ENCODE measurements at places on chromosomes 6 and 20.

GRCh38 chr20:37542281-37542680, 14.6 kb upstream of the BLCAP start:
- no peak for DNase-seq

DNA sequence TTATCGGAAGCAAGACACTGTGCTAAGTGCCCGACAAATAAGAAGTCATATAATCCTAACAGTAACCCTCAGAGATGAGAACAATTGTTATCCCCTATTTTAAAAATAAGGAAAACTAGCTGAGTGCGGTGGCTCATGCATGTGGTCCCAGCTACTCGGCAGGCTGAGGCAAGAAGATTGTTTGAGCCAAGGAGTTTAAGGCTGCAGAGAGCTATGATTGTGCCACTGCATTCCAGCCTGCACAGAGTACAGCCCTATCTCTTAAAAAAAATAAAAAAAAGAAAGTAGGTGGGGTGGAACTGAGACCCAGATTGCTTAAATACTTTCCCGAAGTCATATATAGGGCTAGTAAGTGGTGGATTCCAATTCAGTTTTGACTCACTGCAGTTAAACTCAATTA, 84.7 kb downstream of the UST start:
- DNase-seq = no peak

DNA sequence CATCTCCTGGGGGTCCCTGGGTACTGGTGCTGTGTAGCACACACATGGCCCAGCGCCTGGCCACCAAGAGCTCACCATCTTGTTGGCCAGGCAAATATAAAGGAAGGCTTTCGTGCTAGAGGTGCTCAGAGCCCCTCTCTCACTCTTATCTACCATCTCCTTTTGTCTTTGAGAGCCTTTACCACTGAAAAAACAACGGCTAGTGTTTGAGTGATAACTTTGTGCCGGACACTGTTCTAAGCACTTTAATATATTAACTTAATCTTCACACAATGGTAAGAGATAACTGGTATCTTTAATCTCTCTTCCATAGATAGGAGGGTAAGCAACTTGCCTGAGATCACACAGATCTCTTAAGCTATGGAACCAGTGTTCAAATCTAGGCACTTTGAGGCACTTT, 21.5 kb upstream of the ARHGAP18 start:
- no peak for DNase-seq

GRCh38 chr6:26514984-26515383, 14.9 kb downstream of the BTN1A1 start:
- DNase-seq = no peak

DNA sequence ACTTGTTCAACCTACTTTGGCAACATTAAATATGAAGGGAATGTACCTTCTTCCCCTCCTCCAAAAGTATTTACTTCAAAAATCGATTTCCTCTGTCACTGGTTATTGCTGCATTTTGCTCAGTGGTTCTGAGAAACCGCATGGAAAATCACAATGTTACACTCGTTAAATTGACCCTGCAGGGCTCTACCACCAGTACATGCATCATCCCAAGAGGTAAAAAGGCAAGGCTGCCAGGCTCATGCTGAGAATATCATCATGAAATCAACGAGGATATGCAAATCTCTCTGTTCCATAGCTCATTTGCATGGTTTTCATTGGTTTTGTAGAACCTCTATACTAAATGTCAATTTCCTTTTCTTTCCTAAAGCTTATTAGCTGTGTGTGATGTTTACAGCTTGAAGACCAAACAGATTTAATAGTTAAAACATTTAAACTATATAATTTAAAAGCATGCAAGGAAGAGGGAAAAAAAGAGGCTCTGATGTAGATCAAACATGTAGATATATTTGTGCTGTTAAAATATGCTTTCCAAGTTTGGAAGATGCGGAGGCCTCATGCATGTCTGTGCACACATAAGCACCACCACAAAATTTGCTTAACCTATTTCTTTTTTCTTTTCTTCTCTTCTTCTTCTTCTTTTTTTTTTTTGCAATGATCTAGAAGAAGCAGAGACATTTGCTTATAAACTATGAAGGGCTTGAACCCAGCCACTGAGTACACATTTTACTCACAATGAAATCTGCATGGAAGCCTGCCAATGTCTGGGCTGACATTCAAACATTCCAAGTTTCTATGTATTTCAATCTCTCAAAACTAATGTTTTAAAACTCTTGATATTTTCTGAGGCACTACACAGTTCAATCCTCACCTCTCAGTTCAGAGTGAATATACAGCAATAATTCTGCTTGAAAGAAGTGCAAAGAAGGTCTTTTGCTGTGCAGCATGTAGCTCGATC, 194.0 kb downstream of the GMPR start:
- DNase-seq = peak; percentile 58

- DNase-seq = peak; percentile 88
Measured at GRCh38 chr6:28104392-28105244, 19.8 kb upstream of the ZSCAN16 start.

DNA sequence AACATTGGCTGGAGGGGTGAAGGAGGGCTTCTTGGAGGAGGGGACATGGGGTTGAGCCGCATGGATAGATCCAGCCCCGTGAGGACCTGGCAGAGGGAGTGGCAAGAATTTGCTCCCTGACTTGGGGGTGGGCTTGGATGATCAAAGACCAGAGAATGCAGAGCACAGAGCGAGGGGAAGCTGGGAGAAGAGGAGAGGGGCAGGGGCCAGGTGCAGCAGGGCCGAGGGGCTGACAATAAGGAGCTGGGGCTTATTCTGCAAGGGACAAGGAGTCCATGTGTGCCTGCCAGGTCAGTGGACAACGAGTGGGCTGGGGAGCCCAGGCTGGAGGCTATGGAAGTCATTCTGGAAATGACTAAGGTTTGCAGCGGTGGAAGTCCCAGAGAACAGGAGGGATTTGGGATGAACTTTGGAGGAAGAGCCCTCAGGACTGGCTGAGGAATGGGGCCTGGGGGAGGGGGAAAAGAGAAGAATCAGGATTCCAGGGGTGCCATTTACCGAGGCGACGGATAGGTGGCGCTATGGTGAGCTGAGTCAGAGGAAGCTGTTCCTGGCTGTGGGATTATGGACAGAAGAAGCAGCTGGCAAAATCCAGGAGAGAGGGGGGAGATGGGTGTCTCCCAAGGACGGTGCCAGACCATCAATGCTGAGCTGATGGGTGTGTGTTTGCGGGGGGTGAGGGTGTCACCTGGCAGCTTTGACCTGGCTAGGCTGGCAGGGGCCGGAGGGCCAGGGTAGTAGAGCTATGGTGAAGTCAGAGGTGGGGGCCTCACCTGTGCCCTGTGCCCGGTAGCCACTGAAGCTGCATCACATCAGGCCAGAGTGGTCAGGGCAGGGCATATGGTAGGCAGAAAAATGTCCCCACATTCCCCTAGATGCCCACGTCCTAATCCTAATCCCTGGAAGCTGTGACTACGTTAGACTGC, 7.8 kb downstream of the KCNG1 start:
- DNase-seq = peak; percentile 66

DNA sequence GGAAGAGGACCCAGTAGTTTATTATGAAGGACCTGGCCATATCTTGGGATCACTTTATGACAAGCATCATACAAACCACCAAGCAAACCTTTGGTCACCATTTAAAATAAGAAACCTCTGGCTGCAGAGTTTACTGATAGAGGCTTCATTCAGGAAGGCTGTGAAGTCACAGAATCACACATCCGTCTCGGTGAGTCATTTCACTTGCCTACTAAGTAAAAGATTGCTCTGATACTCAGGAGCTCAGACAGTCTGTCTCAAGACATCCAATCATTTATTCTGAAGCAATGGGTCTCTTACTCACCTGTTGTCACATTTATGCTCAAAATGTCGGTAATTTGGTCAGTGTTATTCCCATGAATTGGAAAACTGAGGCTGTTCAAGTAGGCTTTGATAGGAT, 33.7 kb downstream of the ADGRF5 start:
- DNase-seq = no peak

GRCh38 chr6:91442342-91442741, 855.5 kb upstream of the MAP3K7 start:
- no peak for DNase-seq

- DNase-seq = no peak
Measured at GRCh38 chr6:235763-236360, 56.4 kb upstream of the DUSP22 start.

GRCh38 chr20:35878113-35878625, 76.1 kb downstream of the SCAND1 start:
- no peak for DNase-seq

DNA sequence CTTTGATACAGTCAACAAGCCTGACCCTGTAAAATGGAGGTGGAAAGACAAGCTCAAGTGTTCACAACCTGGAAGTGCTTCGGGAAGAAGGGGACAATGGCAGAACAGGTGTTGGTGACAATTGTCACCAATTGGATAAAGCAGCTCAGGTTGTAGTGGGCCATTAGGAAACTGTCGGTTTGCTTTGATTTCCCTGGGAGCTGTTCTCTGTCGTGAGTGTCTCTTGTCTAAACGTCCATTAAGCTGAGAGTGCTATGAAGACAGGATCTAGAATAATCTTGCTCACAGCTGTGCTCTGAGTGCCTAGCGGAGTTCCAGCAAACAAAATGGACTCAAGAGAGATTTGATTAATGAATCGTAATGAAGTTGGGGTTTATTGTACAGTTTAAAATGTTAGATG, 15.0 kb downstream of the CCR6 start:
- no peak for DNase-seq

- no peak for DNase-seq
Measured at GRCh38 chr6:129911732-129912131, 50.6 kb upstream of the TMEM244 start.

GRCh38 chr6:9621276-9621675, 793.6 kb downstream of the TFAP2A start:
- DNase-seq = no peak

DNA sequence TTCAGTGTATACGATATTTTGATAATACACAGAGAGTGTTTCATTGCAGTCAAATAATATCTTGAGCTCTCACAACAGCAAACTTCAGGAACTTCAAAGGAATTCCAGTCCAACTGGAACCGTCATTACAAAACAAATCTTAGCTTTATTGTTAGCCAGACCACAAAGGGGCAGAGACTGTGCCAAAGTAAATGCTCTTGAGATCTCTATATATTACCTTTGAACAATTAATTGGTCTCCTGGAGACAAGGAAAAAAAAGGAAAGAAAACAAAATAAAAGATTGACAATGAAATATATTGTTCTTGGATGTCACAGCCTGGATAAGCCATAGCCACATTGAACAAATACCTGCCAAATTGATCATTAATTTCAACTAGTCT, 70.0 kb downstream of the FOXC1 start:
- DNase-seq = no peak

DNA sequence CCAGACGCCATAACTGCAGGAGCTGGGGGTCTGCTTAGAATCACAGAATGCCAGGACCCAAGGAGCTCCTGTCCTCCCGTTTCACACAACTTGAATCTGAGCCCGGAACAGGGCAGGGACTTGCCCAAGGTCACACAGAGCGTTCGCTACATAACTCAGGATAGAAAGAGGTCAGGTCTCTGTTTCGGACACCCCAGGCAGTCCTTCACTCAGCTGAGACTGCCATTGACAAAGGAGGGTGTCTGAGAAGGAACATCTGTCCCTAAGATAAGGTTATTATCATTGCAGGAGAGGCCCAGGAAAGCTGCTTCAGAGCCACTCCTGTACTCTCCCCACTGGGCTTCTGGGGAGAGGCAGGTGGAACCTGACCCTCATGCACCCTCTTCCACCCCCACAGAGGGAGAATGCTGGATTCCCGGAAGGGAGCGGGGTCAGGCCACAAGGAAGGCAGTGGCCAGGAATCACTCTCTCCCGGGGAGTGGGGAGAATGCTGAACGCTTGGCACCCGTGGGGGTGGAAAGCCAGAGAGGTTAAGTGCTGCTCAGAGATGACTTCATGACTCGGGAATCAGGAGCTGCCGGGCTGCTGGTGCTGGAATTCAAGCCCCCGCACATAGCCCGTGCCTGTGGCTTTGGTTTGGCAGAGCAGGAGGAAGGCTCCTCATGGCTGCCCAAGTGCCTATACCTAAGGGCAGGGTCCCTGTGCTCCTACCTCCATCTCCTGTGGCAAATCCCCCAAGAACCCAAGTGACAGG, 10.7 kb downstream of the SDC4 start:
- DNase-seq = no peak

DNA sequence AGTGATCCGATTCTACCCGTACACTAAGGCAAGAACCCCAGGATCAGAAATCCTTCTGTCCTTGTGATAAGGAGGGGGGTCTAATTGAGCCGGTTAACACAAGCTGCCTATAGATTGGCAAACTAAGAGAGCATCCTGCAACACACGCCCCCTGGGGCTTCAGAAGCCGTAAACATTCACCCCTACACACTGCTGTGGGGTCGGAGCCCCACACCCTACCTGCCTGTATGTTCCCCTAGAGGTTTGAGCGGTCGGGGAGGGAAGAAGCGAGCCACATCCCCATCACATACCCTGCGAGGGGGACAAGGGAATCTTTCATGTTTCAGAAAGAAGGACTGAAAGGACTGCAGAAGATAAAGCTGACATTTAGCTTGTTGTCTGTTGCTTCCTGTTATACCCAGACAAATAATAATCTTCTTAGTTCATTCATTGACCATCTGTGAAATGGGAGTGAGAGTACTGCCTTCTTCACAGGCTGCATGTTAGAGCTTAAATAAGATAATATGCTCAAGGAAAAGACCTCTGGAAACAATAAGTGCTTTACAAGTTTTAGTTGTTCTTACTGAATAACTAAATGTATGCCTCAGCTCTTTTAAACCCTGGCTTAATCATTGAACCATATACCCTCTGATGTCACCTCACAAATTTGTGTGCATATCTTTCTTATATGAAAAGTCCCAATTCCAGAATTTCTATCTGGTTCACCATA, 74.2 kb upstream of the RNF217 start:
- DNase-seq = no peak

DNA sequence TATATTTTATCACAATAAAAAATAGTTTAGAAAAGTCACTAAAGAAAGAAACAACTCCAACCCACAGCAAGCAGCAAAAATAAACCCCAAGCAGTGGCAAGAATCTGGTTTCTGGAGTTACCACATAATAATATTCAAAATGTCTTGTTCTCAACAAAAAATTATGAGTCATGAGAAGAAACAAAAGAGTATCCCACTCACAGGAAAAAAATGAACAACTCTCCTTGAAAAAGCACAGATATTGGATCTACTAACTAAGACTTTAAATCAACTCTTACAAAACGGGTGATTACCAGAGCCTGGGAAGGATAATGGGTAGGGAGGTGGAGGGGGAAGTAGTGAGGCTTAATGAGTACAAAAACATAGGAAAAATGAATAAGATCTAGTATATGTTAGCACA, 425.6 kb downstream of the PLCB1 start:
- no peak for DNase-seq

- peak; percentile 39 for DNase-seq
Measured at GRCh38 chr20:48329676-48330664, 497.8 kb downstream of the PREX1 start.

DNA sequence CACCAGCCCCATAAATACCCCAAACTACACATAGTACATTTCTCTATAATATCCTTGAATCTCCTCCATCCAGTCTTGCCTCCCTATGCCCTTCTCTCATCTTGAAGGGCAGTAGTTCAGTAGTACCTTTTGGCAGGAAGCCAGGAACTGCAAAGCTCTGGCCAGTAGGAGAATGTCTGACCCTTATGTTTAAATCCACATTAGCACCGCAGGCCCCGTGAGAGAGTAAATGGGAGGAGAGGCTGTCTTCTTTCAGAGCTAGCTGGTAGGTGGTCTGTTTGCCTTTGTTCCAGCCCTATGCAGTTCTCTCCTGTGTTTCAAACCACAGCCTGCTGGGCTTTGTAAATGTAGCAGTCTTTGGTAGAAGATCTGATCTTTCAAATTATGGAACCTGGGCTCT, 690.7 kb downstream of the DOK5 start:
- DNase-seq = no peak

GRCh38 chr6:57305761-57306160, 11.7 kb upstream of the PRIM2 start:
- no peak for DNase-seq

GRCh38 chr6:131627724-131628682, at the start of gene MED23:
Gene MED23, minus strand, starts transcription at chr6:131628242. Its CDS starts 193 bp downstream, at chr6:131628049.
- peak; percentile 99 for DNase-seq

Measured in right forelimb (tissue), 1 donor.